ENCODE measurements at places on chromosomes 7 and 10.

DNA sequence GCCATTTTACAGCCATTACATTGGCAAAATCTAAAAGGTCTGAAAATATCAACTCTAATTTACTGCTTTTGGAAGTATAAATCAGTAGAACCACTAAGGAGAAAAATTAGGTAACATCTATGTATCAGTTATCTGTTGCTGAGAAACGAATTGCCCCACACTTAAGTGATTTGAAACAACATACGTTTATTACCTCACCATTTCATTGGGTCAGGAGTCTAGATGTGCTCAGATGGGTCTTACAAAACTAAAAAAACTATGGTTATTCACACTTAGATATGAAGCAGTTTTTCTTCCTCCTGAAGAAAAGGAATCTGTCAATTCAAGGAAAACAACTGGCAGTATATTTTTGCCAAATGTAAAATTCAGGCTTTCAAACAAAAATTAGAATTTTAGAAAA, 80.1 kb upstream of the APBB1IP start:
- DNase-seq: no peak

GRCh38 chr7:132291481-132291880, 284.8 kb downstream of the PLXNA4 start:
- DNase-seq: no peak

DNA sequence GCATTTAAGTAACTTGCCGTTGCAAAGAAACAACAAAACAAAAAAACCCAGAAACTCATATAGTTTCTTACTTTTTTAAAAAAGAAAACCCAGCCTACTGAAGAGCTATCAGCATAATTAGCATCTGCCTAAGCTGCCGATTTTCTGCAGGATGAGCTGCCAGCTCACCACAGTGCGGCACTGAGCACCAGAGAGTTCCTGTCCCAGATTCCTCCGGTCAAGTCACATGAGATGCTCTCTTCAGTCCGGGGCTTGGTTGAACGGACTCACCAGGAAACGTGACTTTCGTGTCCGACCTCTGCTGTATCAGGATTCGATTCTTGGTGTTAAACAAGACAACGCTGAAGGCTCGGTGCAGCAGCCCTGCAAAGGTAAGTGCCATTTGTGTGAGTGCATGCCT, 3.2 kb downstream of the IDI2 start:
- DNase-seq: no peak

- no peak for DNase-seq
Measured at GRCh38 chr7:42650701-42651100, 261.2 kb downstream of the C7orf25 start.

DNA sequence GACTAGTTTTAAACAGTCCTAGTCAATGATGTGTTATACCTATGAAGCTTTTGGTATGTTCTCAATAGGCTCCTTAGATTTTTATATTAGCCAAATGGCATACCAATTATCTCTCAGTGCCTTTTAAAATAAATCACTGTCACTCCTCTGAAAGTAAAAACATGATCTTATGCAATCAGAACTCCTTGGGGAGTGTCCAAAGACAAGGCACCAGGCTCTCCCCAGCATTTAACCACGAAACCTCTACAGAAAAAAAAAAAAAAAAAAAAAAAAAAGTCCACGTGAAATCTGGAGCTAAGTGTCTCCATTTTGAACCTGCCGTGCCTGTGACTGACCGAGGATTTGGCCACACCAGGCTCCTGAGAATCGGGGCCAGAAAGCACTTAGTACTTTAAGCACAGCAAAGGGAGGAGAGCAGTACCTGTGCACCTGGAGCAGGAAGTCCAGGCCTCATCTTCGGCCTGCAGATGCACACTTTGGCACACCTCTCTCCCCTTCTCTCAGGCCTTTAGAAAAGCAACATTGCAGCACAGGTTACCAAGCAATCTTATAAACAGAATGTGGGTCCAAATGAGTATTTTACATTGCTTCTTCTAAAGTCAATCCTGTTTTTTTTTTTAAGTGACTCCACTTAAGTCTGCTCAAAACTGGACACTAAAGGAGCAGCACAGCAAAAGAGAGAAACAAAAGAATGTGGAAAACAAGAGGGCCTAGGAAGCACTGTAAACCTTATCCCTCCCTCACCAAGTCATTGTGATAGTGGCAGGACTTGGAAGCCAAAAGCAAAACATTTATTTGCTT, 1.5 kb downstream of the FAM13C start:
- no peak for DNase-seq

- no peak for DNase-seq
Measured at GRCh38 chr10:42963312-42963711, 113.6 kb upstream of the RET start.

DNA sequence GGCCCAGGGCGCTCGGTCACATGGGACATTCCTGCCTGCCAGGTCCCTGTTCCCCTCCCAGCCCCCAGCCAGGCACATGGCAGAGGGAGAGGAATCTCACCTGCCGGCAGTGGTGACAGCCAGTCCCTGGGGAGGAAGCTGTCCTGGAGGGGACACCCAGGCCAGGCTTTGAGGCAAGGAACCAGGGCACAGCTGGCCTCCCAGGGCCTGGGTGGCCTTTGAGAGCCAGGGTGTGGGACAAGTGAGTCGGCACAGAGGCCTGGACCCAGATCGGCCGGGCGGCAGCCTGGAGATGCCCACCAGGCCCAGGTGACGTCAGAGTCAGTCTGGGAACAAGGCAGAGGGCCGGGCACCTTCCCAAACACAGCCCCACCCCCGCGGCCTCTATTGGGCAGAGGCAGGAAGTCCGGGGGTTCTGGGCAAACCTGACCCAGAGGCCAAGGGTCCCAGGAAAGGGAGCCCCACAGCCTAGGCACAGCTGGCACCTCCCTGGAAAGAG, 65.0 kb upstream of the CFAP46 start:
- DNase-seq: no peak
